ENCODE measurements at places on chromosomes 6 and 20. TPM values are rescaled to one million over a fixed set of nuclear protein-coding genes. Genes with fewer than 3 reads are reported as not detected.

EPB41L1 gene
- 0.19 TPM for total RNA-seq

PRL gene
- not detected for total RNA-seq

CCN6 gene
- total RNA-seq: 0.26 TPM

ELOVL2 gene
- not detected for total RNA-seq

CGA gene
- not detected for total RNA-seq

MUCL3 gene
- not detected for total RNA-seq

PPIL4 gene
- total RNA-seq: 28.4 TPM

SMIM26 gene
- 55.8 TPM for total RNA-seq

BPIFB1 gene
- total RNA-seq: not detected

PHIP gene
- total RNA-seq: 33.9 TPM

NELFCD gene
- total RNA-seq: 120 TPM

LSM2 gene
- total RNA-seq: 146 TPM

TMEM217 gene
- 6.1 TPM for total RNA-seq

LZTS3 gene
- 0.69 TPM for total RNA-seq

CDH26 gene
- 0.47 TPM for total RNA-seq

GRCh38 chr20:42954951-42955350 is 234.8 kb downstream of the PTPRT start:
- DNase-seq: no peak

- DNase-seq: peak; percentile 62
These were observed 26.7 kb upstream of the TTPAL start for GRCh38 chr20:44448753-44449546.

DNA sequence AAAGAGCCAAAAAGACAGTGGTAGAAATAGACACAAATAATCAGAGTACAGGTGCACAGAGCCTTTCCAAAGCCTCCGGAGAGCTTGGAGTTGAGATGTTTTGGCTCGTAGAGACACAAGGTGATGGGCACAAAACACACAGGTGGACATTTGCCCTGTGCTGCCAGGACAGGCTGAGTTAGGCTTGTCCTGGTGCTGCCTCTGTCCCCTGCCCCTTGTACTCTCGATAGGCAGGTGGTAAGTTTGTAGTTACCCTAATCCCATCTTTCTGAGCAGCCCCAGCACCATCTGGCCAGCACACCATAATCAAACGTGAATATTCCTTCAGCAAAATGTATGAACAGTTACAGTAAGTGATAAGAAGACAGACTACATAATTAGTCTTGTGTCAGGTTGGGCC is 95.5 kb downstream of the FOXC1 start:
- no peak for DNase-seq

DNA sequence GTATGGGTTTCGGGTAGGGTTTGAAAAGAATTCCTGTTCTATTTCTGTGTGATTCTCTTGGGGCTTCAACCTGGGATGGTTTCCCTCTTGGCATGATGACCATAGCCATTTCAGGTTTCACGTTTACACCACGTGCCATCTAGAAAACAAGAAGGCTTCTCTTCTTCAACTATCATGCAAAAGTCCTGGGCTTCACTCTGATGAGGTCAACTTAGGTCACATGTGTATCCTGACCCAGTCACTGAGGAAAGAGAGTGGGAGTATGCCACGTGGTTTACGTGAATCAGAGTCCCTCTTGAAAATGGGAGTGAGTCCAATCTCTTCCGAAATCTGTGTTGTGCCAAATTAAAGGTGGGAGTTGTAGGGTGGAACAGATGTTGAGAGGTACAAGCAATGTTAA is 141.3 kb upstream of the INSM1 start:
- DNase-seq: no peak

DNA sequence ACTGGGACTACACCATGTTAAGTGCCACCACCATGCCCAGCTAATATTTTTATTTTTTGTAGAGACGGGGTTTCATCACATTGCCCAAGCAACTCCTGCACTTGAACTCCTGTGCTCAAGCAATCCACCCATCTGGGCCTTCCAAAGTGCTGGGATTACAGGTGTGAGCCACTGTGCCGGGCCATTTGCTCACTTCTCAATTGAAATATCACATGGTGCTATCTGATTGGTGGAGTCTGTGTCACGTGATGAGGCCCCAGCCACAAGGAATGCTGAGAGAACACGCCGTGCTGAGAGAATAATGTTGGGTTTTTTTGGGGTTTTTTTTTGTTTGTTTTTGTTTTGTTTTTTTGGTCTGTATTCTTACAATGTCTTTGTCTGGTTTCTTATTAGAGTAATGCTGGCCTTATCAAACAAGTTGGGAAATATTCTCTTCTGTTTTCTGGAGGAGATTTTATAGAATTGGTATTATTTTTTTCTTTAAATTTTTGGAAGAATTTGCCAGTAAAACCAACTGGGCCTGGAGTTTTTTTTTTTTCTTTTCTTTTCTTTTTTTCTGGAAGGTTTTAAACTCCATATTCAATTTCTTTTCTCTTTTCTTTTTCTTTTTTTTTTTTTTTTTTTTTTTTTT is 183.2 kb upstream of the KCNG1 start:
- no peak for DNase-seq

GRCh38 chr6:125598422-125598821 is 151.0 kb upstream of the HEY2 start:
- DNase-seq: no peak

DNA sequence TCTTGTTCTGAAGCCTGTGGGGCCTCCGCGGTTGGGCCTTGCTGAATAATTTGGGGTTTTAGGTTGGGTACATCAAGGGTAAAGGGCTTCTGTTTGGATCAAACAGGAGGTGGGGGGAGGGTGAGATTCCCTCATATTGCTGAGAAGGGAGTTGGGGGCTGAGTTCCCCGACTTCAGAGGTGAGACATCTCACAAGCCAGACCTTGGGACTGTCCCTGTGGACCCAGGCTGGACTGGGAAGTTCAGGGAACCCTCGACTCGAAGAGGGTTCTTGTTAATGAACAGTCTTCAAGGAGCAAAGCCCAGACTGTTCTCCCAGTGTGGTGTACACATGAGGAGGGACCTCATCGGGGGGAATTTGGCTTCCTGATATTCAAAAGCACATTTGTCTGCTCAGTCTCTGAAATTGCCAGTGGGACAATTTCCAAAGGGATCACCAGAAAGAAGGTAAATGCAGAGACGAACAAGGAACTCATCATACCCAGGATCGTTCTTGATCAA is 118.5 kb downstream of the SYCP2 start:
- no peak for DNase-seq

DNA sequence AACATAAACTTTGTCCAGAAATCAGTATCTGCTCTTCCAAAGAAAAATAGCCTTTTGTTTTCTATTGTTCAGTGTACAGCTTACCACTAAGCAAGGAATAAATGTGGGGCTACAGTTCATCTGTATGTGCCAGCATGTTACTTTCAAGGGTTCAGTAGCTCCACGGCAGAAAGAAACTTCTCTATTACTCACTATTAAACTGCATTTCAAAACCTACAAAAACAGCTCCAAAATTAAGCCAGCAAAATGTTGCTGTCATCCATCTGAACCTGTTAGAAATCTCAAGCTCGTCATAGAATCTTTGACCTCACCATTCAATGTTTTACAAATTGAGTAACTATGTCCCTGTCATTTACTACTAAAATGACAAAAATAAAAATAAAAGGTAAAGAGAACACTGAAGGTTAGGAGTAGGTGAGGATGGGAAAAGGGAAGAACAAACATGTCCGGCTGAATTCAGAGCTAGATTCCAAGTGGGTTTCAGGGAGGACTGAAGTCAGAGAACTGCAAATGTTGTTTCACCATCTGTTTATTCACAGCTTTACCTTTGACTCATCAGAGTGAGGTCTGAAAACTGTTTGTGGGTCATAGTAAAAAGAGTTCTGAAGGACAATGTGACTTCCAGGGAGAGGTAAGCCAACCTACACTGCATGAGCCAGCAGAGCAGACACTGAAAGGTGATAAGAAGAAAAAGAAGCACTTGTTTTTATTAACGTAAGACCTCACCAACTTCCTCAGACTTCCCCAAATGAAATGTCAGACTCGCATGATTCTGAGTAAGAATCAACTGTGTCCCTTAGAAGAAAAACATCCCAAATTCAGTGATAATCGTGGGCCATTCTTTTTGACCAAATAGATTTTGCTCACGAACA is 62.0 kb downstream of the ATXN1 start:
- DNase-seq: peak; percentile 71

DNA sequence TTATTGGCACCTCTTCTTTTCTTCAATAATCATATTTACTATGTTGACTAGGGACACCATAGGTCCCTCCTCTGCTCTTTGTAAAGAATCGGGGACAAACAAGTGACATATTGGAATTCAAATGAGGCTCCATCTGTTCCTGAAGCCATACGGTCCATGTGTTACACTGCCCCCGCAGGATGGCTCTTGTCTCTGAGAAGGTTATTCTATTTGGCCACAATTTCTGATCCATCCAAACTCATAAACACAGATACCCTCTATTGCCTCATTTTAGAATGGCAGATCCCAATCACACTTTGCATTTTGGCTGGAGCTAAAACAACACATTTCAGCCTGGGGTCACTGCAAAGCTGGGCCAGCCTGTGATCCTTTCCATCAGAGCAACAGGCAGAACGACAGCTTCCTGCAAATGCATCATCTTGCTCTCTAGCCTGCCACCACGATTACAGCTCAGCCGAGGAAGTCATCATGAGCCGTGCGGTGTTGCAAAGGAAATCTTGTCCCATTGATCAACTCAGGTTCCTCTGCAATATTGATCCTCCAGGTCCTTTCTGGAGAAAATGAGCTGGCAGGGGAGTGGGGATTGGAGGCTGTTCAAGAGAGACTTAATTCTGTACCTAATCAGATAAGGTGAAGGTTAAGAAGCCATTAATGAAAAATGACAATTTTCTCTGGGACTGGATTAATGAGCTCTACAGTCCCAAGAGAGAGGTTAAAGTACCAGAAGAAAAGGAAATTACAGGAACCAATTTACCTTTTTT is 73.1 kb downstream of the AGPAT4 start:
- no peak for DNase-seq

DNA sequence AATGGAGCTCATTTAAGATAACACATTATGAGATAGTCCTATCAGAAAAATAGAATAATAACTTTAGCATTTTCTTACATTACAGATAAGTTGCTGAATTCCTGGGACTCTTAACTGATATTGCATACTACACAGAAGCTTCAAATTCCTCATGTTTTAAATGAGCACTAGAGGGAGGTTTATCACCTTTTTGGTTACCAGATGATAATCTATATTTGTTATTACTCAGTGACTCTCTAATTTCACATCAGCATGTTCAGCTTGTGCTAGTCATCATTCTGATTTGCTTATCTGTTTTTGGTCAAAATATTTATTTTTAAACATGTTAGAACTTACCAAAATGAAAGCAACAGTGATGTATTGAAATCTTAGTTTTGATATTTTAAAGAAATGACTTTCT is 20.5 kb upstream of the GJA10 start:
- no peak for DNase-seq

GRCh38 chr6:89244241-89244985 is 27.3 kb upstream of the GABRR1 start:
- DNase-seq: no peak

- DNase-seq: no peak
These were observed 430.4 kb downstream of the GJA1 start for GRCh38 chr6:121865811-121866210.

DNA sequence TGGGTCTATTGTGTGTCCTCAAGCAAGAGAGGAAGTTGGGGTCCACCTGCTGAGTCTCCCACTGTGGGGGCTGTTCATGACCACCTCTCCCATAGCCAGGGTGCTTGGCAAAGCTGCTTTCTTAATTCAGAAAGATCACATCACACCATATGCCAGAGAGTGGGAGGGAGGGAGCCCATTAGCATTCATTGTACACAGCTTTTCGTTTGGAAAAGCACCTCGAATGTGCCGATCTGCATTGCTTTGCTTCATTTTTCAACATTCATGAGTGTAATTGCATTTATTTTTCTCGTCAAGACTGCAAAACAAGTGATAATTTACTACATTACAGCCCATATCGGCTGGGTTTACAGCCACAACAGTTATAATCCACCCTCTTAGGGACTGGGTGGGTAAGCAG is 327.3 kb downstream of the PTPRT start:
- no peak for DNase-seq

DNA sequence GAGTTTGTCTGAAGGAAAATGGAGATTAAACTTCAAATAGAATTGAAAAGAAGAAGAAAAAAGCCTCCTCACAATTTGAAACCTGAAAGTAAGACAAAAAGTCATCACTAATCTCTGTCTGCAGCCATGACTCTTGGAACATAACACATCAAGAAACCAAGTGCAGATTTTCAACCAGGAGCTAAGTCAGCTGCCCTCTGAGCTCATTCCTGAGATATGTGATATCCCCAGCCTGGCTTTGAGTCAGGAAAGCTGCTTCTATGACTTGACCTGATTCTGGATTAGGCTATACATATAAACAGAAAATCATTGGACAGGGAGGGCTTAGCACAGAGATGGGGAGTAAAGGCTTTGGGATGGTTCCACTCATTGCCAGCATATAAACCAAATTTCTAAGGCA is 891.4 kb downstream of the TFAP2A start:
- no peak for DNase-seq

- no peak for DNase-seq
These were observed 2.5 kb downstream of the LY6G6D start for GRCh38 chr6:31717499-31718222.

- DNase-seq: no peak
These were observed 77.2 kb upstream of the C20orf144 start for GRCh38 chr20:33584976-33585375.

DNA sequence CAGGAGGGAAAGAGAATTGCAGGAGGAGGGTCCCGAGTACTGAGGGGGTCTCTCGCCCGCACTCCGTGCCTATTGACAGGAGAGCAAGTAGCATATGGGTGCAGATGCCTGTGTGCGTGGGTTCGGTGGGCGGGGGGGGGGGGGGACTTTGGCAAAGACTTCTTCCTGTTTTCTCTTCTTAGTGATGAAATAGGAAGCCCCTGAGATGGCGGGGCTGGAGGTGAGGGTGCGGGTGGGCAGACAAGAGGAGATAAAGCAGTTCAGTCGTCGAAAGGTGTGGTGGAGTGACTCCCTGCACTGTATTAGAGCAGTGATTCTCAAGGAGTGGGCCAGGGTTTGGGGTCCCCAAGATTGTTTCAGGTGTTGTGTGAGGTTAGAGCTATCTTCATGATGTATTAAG is 3.7 kb downstream of the NAA20 start:
- no peak for DNase-seq

DNA sequence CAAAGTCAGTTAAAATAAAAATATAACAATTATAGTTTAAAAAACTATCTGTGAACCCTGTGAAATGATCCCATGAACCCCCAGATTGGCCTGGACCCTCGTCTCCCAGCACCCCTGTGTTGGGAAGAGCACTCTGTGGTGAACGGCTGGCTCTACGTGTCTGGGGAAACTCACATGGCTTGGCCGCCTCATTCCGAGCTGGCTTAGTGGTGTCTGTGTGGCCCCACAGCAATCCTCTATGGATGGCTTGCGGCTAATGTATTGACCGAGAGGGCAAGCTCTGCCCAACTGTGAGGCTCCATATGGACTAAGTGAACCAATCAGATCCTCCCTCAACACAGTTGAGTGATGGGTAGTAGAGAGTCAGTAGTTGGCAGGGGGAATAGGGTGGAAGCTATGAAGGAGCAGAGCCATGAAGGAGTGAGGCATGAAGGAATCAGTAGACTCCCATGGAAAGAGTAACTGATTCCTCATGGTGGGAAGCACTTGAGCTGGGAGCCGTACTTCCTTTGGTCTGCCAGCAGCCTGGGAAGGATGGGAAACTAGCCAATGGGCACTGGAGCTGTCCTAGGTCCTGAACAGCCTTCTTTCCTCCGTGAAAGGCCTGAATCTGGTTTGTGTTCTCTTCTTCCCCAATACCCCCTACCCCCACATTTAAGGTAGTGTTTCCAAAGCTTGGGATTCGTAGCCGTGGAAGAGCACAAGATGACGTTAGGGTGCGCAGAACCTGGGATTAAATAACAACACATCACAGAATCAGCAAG is 21.6 kb upstream of the ZNF831 start:
- DNase-seq: peak; percentile 70

GRCh38 chr6:125174626-125175025 is 21.1 kb downstream of the TPD52L1 start:
- no peak for DNase-seq
